ENCODE measurements at places on chromosomes 2 and 18.

GRCh38 chr2:217833439-217833838, 169.4 kb downstream of the TNS1 start:
- no peak for DNase-seq

- DNase-seq = no peak
Observed at GRCh38 chr2:4964579-4964978, 727.6 kb upstream of the SOX11 start.

DNA sequence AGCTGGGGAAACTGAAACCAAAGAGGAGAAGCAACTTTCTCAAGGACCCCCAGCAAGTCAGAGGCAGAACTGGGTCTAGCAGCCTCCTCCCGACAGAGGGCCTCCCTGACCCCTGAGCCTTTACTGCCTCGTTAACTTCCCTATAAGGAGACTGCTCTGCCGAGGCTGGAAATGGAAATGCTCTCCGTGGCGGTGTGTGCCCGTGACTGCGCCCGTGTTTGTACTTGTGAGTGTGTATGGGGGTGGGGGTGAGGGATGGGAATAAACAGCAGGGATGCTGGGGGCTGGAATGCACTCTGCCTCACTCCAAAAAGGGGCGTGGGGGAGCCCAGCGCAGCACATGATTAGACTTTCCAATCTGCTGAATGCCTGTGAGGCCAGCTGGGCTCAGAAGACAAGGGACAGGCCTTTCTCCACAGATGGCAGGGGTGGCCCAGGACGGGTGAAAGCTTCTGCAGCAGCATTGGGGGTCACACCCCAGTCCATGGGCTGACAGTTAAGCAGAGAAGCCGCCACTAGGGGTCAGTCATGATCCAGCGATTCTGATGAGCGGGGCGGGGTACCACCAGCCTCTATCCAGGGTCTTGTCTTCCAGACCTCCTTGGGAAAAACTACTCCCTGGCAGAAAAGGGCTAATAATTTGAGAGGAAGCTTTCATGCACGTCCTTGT, 26.8 kb downstream of the MPHOSPH10 start:
- DNase-seq = no peak

GRCh38 chr18:37397814-37398213, 167.8 kb downstream of the CELF4 start:
- no peak for DNase-seq

- no peak for DNase-seq
Observed at GRCh38 chr2:172674034-172674967, 61.3 kb upstream of the RAPGEF4 start.

GRCh38 chr18:31329787-31330438, 12.0 kb downstream of the DSG1 start:
- no peak for DNase-seq

- DNase-seq = no peak
Observed at GRCh38 chr18:833197-833596, 21.2 kb upstream of the YES1 start.

DNA sequence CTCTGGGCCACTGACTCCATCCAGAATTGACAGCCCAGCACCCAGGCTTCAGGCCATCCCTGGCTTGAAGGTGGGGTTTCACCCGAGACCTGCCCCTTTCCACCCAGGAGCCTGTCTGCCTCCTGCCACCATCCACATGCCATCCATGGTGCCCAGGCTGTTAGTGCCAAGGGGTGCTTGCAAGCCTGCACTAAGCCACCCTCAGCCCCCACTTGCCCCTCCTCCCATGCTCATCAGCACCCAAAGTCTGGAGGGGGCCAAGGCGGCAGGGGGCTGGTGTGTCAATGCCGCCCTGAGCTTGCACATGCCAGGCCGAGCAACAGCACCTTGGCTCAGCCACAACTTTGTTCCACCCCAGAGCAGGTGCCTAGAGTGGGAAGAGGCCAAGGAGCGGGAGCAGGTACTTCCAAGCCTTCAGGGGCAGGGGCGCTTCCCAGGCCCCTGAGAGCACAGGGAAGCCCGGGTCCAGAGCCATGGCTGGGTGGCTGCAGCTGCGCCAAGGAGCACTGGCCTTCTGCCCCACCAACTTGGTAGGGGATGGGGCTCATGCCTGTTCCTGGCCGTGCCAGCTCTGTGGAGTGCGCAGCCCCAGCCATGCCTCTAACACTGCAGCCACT, 12.0 kb downstream of the SRD5A2 start:
- no peak for DNase-seq
